ENCODE measurements at places on chromosomes 1 and 21.

GRCh38 chr21:44301961-44302406, 2.1 kb downstream of the PFKL start:
- DNase-seq: peak; percentile 30

GRCh38 chr1:33173091-33173490, 8.8 kb downstream of the TRIM62 start:
- no peak for DNase-seq

DNA sequence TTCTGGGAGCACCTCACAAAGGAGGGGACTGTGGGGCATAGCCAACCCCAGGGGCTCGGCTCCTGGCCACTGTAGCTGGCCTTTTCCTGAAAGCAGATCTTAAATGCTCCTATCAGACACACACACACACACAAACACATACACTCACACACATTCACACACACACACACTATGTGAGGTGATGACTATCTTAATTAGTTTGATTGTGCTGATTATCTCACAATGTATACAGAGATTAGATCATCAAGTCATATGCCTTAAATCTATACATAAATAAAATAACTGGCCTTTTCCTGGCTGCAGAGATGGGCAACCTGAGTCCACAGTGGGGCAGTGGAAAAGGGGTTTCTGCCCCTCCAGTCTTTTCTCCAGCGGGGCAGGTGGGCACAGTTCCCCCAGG, 27.1 kb downstream of the LGR6 start:
- no peak for DNase-seq

- no peak for DNase-seq
Observed at GRCh38 chr1:96240438-96240837, 481.1 kb upstream of the PTBP2 start.

DNA sequence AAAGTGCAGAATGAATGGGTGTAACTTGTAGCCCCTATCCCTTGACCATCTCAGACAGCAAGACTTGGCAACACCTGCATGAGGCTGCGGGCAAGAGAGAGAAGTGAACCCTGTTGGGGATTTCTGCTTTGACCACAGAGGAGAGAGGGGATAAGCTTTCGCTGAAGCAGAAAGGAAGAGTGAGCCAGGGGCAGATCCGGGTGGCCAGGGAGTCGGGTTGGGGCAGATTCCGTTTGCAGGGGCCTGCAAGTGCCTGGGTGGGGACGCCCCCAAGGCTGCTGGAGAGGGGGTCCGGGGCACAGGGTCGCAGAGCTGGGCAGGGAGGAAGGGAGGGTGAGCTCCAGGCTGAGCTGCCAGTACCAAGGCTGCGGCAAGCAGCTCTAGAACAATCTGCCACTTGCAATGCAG, 25.3 kb upstream of the PIK3CD start:
- DNase-seq: no peak
